ENCODE measurements at places on chromosomes 13 and 19.

GRCh38 chr13:91074091-91074490 is 273.4 kb upstream of the MIR17HG start:
- DNase-seq = no peak

- DNase-seq = peak; percentile 68
Measured at GRCh38 chr19:42140125-42140754, 8.0 kb upstream of the POU2F2 start.

- DNase-seq = no peak
Measured at GRCh38 chr19:45231891-45232290, 13.3 kb downstream of the EXOC3L2 start.

DNA sequence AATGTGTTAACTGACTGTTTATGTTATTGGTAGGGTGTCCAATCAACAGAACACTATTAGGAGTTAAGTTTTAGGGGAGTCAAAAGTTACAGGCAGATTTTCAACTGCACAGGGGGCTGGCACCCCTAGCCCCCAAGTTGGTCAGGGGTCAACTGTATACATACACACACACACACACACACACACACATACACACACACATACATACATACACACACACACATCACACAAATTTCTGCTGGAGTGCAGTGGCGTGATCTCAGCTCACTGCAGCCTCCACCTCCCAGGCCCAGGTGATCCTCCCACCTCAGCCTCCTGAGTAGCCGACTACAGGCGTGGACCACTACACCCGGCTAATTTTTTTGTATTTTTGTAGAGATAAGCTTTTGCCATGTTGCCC is 10.2 kb downstream of the LRRC4B start:
- DNase-seq = no peak

DNA sequence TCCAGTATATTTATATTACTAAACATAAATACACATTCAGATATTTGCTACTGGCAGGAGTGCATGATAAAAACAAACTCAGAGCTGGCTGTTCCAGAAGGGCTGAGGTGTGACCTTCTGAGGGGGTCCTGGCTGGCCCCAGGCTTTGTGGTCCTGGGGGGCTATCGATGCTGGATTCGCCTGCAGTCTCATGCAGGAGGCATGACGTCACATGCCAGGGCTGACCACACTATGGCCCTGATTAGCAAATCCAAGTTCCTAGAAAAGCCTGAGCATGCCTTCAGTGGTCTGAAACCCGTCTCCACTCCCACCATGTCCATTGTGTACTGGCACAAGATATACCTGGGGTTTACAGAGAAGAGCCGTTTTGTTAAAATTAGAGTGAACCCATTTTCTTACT is 97.9 kb downstream of the KL start:
- no peak for DNase-seq

DNA sequence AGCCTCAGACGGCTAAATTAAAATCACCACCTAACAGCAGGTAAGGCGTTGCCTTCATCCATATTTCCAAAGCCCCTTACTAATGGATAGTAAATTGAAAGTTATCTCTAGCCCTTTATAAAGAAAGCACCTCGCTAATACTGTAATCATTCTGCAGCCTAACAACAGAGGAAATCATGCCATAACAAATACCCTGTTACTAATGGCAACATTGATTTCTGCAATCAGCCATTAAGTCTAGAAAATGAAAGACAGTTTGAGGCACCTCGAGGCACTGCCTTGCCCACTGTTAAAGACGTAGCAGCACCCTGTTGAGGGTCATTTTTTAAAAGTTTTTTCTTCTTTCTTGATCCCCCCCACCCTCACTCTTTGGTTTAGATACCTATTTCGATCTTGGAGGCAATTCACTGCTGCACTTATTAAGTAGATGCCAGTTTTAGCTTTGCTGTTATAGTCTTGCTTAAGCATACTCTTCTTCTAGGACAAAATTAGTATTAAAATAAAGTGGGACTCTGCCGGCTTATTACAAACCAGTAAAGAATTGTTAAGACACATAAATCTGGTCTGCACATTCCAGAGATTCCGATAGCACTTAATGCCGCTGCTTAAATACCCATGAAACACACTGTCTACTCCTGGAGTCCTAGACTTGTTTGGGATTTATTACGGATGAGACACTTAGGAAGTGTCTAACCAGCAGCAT is 74.8 kb downstream of the ZNF536 start:
- DNase-seq = no peak

DNA sequence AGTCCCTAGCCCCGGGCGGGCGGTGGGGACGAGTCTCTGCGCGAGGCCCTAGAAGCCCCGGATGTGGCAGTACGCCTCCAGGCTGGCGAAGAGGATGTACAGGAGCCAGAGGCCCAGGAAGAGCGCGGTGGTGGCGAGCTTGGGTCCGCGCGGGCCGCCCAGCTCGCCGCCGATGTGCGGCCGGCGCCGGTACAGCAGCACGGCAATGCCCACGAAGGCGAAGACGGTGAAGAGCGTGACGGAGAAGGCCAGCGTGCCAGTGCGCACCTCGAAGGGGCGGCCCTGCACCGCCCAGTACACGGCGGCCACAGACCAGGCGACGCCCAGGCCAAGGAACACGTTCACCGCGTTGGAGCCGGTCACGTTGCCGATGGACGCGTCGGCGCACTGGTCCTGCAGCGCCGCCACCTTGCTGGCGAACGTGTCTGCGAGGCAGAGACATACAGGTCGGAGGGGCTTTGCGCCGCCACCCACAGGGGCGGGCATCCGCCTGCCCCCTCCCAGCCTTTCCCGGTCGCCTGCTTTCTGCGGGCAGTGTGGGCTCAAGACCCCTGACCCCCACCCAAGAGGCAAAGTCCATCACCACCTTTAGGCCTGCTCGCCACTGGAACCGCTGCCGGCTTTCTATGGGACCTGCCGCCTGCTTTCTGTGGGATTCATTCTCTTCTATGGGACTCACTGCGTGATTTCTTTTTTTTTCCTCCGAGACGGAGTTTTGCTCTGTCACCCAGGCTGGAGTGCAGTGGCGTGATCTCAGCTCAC is 10.9 kb upstream of the MEIS3 start:
- DNase-seq = no peak

- DNase-seq = no peak
Measured at GRCh38 chr19:49767381-49767780, 580 bp downstream of the AP2A1 start.

- DNase-seq = no peak
Measured at GRCh38 chr13:102901056-102901455, 55.2 kb downstream of the ERCC5 start.

- DNase-seq = no peak
Measured at GRCh38 chr13:45873491-45874325, 22.2 kb upstream of the SIAH3 start.

GRCh38 chr19:18224525-18225354 is 1.5 kb downstream of the PDE4C start:
- peak; percentile 95 for DNase-seq

DNA sequence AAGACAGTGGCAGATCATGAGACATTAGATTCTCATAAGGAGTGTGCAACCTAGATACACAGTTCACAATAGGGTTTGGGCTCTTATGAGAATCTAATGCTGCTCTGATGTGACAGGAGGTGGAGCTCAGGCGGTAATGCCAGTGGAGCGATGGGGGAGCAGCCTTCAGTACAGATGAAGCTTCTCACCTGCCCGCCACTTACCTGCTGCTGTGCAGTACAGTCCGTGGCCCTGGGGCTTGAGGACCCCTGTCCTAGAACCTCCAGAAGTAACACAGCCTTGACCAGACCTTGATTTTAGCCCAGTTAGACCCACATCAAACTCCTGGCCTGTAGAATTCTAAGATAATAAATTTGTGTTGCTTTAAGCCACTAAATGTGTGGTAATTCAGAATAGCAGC is 215.1 kb upstream of the MIR17HG start:
- no peak for DNase-seq

Data from GDM1 (cell line).